Effector memory CD4-positive, alpha-beta T cell (primary cell): ENCODE measurements at places on chromosomes 12 and 14.

DNA sequence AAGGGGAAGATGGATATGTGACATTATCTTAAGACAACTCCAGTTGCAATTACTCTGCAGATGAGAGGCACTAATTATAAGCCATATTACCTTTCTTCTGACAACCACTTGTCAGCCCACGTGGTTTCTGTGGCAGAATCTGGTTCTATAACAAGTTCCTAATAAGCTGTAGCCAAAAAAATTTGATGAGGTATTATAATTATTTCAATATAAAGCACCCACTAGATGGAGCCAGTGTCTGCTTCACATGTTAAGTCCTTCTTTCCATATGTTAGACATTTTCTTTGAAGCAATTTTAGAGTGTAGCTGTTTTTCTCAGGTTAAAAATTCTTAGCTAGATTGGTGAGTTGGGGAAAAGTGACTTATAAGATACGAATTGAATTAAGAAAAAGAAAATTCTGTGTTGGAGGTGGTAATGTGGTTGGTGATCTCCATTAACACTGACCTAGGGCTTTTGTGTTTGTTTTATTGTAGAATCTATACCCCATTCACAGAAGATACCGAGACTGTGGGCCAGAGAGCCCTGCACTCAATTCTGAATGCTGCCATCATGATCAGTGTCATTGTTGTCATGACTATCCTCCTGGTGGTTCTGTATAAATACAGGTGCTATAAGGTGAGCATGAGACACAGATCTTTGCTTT lies 36.9 kb downstream of the PSEN1 start:
- DNase-seq = no peak

GRCh38 chr12:3077572-3078081 lies 448 bp downstream of the TSPAN9 start:
- no peak for DNase-seq

- no peak for DNase-seq
These were observed 273.6 kb upstream of the MDGA2 start for GRCh38 chr14:47949006-47949405.

DNA sequence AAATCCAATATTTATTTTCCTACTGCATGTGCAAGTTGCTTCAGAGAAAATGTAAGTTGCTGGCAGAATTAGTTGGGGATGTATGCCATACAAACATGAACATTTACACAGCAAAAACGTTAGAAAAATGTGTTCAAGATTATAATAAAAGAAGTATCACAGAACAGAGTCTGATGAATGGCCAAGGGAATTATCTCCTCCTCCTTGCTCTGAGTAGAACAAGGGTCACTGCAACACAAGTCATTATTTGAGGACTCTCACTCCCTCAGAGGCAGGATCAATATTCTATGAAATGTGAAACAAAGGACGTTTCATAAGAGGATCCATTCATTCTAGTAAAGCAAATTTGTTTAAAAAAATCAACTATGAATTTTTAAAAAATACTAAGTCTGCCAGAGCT lies 177.8 kb downstream of the PRKD1 start:
- no peak for DNase-seq

- no peak for DNase-seq
These were observed 400 bp downstream of the LRP1 start for GRCh38 chr12:57128519-57129247.

- DNase-seq = no peak
These were observed 24.9 kb downstream of the TBK1 start for GRCh38 chr12:64476844-64477243.

DNA sequence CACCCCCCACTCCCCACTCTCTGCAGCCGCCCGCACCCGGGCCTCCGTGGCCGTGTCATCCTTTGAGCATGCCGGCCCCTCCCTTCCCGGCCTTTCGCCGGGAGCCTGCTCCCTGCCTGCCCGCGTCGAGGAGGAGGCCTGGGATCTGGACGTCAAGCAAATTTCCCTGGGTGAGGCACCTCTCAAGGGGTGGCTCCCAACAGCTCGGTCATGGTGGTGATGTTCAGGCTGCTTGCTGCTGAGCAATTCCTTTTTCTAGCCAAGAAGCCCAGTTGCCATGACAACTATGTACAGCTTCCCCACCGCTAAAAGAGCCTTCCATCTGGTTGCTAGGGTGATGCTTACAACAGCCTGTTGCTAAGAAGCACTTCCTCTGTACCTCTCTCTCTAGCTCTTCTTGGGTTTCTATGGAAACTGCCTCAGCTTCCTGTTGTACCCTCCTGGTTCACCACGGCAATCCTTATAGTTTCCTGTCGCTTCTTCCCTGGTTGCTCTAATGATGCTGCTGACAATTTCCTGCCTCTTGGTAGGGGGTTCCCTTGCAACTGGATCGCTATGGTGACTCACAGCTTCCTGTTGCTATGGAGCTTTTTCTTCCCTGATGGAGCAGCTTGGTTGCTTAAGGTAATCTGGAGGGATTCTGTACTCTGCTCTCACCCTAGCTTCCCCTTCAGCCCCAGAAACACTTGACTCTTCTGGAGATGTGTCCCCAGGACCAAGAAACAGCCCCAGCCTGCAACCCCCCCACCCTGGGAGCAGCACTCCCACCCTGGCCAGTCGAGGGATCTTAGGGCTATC lies 11.0 kb downstream of the ZNF219 start:
- DNase-seq = peak; percentile 81

DNA sequence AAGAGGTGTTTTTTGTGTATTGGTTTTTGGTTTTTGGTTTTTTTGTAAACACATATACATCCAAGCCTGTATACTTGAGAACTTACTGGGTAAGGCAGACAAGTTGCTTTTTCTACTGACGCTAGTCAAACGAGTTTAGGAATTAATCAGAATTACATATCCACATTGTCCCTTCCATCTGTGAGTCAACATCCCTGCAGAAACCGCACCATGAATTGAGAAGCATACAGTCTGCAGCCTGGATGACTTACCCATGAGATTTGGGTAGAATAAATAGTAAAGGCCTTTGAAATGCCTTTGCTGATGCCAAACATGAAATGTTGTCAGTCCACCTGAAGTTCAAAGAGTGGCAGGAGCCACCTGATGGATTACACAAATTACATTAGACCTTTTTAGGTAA lies 21.4 kb upstream of the C12orf42 start:
- no peak for DNase-seq

GRCh38 chr14:89308232-89308959 lies 108.6 kb downstream of the FOXN3 start:
- DNase-seq = no peak

DNA sequence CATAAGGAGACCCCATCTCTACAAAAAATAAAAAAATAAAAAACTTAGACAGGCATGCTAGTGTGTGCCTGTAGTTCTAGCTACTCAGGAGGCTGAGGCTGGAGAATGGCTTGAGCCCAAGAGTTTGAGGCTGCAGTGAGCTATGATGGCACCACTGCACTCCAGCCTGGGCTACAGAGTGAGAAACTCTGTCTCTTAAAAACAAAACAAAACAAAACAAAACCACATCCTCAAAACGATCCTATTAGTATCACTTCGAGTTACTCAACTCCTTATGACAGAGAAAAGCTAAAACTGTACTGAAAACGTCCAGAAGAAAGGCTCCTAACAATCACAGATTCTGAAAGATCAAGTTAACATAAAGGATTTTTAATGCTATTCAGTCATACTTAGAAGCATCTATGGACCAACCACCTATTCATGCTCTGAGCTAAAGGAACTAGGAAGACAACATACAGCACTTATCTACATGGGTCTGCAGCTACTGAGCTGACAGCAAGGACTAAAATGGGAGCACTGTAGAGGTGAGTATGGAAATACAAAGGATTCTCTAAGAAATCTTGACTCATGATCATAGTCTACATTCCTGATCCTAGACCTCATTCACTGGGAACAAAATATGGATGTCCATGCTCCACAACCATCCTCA lies 75.3 kb upstream of the DUSP6 start:
- DNase-seq = no peak

GRCh38 chr14:32621585-32621984 lies 292.5 kb downstream of the AKAP6 start:
- DNase-seq = no peak

- DNase-seq = no peak
These were observed 326.5 kb downstream of the MED13L start for GRCh38 chr12:115950959-115951358.

- DNase-seq = no peak
These were observed 1033.3 kb upstream of the FLRT2 start for GRCh38 chr14:84496677-84497076.

DNA sequence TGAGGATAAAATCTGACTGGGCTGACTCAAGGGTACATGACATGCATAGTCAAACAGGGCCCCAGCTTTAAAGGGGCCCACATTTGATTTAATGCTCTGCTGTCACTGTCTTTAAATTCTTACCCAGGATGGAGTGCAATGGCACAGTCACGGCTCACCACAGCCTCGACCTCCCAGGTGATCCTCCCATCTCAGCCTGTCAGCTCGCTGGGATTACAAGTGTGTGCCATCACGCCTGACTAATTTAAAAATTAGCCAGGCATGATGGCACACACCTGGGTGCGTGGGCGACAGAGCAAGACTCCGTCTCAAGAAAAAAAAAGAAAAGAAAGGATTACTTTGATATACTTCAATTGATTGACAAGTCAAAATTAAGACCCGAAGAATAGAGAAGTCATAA lies 9.2 kb upstream of the PLBD1 start:
- DNase-seq = no peak

- DNase-seq = no peak
These were observed 57.3 kb downstream of the DAD1 start for GRCh38 chr14:22531451-22532344.

GRCh38 chr14:23104591-23105347 lies at the start of gene CIROP:
Gene CIROP, minus strand, starts transcription at chr14:23104989. Its CDS starts 69 bp downstream, at chr14:23104920.
- DNase-seq = no peak

- DNase-seq = peak; percentile 15
These were observed 677 bp downstream of the ATP2A2 start for GRCh38 chr12:110281549-110282299.

- no peak for DNase-seq
These were observed 11.0 kb upstream of the RHOJ start for GRCh38 chr14:63193236-63193635.

GRCh38 chr12:31510034-31510433 lies 80.9 kb downstream of the DENND5B start:
- DNase-seq = no peak

- DNase-seq = no peak
These were observed 156.5 kb upstream of the AMIGO2 start for GRCh38 chr12:47236109-47236714.

DNA sequence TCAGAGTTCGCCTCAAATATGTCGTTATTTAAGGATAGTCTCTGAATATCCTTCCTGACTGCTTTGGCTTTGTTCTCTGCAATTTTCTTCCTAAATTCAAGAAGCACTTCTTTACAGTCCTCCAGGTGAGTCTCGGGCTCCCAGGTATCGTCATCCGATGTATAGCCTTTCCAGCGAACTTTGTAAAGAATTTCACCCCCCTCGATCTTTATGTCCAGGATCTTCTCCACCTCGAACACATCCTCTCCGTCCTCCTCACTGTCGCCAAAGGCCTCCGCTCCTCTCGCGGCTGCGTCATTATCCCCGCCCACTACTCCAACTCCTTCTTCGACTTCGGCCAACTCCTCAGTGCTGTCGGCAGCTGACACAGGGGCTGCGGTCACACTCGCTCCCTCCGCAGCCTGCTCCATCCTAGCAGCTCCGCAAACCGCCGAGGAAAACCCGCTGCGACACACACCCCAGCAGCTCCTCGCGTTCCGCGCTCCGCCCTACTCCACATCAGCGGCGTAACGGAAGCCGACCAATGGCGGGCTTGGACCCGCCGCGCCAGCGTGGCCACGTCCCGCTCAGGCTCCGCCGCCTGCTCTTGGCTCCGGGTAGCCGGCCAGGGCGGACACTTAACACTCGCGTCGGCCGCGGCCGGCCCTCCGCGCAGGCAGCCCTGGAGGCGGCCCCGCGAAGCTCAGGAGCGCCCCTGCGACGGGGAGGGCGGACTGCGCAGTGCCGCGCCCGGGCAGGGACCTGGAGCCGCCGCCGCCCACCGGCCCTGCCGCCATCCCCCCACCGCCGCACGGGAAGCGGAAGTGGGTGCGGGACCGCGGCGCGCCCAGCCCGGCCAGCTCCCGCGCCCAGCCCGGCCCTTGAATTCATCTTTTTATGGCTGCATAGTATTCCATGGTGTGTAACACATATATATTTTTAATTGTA lies 4.1 kb downstream of the CD163L1 start:
- DNase-seq = peak; percentile 2

GRCh38 chr14:23864861-23865260 lies 88.7 kb upstream of the DHRS4 start:
- DNase-seq = no peak

- no peak for DNase-seq
These were observed 36.4 kb upstream of the ATXN2 start for GRCh38 chr12:111635524-111635923.

DNA sequence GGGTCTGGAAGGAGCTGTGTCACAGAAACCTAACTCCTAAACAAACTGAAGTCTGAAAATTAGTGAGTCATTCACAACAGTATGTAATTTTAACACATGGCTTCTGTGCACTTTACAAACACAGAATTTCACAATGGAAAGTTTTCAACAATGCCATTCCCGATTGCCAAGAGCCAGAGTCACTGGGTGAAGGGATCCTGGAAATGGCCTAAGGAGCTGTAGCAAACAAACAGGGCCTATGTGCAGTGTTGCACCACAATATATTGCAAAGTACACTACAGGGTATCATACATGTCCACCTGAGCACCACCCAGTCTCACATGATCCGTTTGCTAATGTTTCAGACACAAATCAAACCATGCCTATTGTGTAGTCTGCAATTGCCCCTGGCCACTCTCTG lies 184.7 kb upstream of the OTX2 start:
- no peak for DNase-seq

GRCh38 chr12:22993609-22994315 lies 368.8 kb downstream of the ETNK1 start:
- DNase-seq = no peak

- DNase-seq = no peak
These were observed 21.3 kb downstream of the CLEC2A start for GRCh38 chr12:9910716-9911421.

DNA sequence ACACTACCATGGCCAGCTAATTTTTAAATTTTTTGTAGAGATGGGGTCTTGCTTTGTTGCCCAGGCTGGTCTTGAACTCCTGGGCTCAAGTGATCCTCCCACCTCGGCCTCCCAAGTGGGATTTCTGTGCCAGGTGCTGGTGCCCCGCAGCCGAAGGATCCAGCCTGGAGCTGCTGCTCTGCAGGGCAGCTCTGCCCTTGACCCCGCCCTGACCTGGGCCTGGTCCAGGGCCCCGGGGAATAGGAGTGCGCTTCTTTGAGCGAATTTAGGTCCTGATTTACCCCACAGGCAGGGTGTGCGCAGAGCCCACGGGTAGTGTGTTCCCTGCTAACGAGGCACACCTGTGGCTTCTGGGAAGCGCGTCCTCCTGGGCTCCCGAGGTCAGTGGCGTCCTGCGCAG lies 15.2 kb downstream of the ACADS start:
- DNase-seq = no peak

- no peak for DNase-seq
These were observed at the start of gene ACVRL1 for GRCh38 chr12:51907083-51907855. Gene ACVRL1, plus strand, starts transcription at chr12:51907504. Its CDS starts 4,971 bp downstream, at chr12:51912475.

DNA sequence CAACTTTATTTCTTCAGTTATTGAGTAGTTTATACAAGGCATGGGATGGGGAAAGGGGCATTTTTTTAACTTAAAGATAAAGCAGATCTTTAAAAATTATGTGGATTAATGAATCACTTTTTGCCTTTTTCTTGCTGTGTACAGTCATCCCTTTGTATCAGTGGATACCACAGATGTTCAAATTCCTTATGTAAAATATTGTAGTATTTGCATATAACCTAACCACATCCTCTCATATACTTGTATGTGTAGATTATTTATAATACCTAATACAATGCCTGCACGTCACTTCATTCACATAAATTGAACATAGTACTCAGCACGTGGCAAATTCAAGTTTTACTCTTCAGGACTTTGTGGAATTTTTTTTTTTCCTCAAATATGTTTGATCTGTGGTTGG lies 66.5 kb upstream of the MON2 start:
- DNase-seq = no peak
